Esophagus squamous epithelium (tissue), 5 donors: ENCODE measurements at places on chromosomes 1 and 21.

GRCh38 chr1:116453481-116453880 lies 80.4 kb downstream of the ATP1A1 start:
- no peak for DNase-seq

DNA sequence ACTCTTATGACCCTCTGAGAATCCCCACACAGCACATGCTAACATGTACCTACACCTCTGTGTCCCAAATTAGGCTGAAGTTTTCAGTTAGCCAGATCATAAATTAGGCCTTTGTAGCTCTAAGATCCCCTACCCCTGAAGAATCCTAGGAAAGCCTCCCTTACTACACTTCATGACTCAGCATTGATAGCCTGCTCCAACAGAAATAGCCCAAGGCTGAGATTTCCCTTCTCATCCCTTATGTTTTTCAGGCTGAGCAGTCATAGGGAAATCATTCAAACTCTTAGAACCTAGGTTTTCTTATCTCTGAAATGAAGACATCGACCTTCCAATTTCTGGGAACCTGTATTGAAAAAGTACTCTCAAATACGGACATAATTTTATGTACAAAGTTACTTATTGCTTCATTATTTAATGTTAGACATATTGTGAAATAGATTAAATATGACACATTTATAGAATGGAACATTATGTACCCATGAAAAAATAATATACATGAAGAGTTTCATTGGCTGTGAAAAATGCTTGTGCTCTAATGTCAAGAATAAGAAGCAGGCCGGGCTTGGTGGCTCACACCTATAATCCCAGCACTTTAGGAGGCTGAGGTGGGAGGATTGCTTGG lies 122.4 kb upstream of the UBE2U start:
- no peak for DNase-seq

DNA sequence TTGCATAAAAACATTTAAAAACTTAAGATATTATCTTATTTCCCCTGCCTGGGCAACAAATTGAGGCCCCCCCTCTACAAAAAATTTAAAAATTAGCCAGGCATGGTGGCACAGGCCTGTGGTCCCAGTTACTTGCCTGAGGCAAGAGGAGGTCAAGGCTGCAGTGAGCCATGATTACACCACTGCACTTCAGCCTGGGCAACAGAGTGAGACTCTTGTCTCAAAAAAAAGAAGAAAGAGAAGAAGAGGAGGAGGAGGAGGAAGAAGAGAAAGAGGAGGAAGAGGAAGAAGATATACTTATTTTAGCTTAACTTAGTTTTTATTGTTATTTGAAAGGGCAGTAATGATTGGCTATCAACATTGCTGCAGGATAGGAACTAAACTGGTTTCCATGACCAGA lies 73.8 kb upstream of the IPO9 start:
- no peak for DNase-seq

- no peak for DNase-seq
Observed at GRCh38 chr1:32538887-32539583, at the start of gene ZBTB8A. TSS of gene ZBTB8A (plus strand) at chr1:32539427. CDS start at chr1:32592932, 53,505 bp downstream.

GRCh38 chr1:21902026-21903012 lies 34.8 kb downstream of the HSPG2 start:
- DNase-seq, result no peak

GRCh38 chr1:175543447-175543846 lies 199.9 kb downstream of the TNR start:
- no peak for DNase-seq

DNA sequence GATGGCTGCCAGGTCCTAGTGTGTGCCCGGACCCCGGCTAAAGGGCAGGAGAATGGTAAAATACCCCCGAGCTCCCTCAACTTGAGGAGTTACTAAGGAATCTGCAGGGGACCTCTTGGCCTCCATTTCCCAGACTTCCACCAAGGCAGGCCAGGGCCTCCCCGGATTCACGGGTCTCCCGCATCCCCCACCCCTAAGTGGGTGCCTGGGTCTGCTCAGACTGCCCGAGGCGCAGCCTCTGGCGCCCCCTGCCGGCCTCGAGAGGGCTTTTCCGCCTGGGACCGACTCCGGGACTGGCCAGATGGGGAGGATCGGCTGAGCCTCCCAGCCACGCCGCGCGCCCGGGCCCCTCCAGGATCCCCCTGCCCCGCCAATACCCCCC lies 1.7 kb downstream of the PLEKHG5 start:
- DNase-seq, result no peak

DNA sequence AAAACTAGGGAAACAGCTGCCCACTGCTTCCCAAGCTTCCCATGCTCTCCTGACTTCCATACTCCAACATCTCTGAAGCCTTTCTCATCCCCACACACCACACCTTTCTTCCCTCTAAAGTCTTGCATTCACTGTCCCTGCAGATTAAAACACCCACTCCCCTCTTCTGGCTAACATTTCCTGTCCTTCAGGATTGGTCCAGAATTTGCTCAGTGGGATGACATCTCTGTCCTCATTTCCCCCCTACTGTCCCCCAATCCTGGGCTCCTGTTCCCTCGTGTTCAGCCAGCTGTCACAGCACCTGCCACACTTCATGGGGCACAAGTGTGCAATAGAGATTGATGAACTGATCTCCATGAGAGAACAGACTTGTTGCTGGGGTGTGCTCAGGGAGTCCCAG lies 82.7 kb downstream of the KCND3 start:
- no peak for DNase-seq

DNA sequence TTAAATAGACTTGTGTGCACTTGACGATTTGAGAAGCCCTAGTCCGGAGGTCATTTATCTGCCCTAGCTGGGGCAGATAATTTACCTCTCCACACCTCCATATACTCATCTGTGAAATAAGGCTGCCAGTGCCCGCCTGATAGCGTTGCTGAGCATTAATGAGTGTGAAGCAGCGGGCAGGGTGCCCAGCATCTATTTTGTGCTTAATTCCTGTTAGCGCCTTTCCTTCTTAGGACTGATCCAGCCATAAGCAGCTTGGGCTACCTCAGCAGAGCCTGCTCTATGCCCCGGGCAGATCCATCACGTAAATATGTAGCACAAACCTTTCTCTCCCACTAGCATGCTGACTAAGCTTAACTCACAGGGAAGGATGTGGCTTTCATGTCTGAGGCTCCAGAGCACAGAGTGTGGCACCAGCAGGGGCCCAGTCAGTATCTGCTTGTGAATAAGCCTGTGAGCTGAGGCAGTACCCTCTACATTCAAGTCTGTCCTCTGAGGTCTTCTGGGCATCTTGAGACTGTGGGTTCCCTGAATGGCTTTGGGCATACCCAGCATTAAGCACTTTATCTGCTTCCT lies 21.5 kb upstream of the RNF187 start:
- no peak for DNase-seq

GRCh38 chr1:52604063-52604770 lies 2.0 kb downstream of the GPX7 start:
- DNase-seq, result no peak
